Left ventricle myocardium inferior (tissue), 1 donor: ENCODE measurements at places on chromosomes 1 and 21. TPM values are rescaled to one million over a fixed set of nuclear protein-coding genes. Genes with fewer than 3 reads are reported as not detected.

Gene UAP1
- 26.5 TPM for total RNA-seq

GRCh38 chr1:87100271-87100670 lies 185.8 kb downstream of the HS2ST1 start:
- H3K27me3 ChIP-seq = no peaks in the 10 kb centered on the region
- H3K4me3 ChIP-seq = no peak overlapping the region
- no peaks in the 10 kb centered on the region for H3K4me1 ChIP-seq
- H3K27ac ChIP-seq = no peak overlapping the region
- DNase-seq = no peak
- H3K36me3 ChIP-seq = peaks cover 8% of the 10 kb centered on the region

Gene CFHR4
- not detected for total RNA-seq

Gene PTCH2
- 0.25 TPM for total RNA-seq
